Stimulated activated CD8-positive, alpha-beta memory T cell treated with anti-CD3 and anti-CD28 coated beads, Interleukin-2, amount 100 ng/mL, for 48 hours (primary cell): ENCODE measurements at places on chromosomes 7 and 10.

- no peak for DNase-seq
Measured at GRCh38 chr10:114259824-114260223, 20.8 kb downstream of the VWA2 start.

- no peak for DNase-seq
Measured at GRCh38 chr10:78215645-78216044, 182.0 kb downstream of the RPS24 start.

- no peak for DNase-seq
Measured at GRCh38 chr7:149217570-149217969, 21.9 kb upstream of the ZNF212 start.

DNA sequence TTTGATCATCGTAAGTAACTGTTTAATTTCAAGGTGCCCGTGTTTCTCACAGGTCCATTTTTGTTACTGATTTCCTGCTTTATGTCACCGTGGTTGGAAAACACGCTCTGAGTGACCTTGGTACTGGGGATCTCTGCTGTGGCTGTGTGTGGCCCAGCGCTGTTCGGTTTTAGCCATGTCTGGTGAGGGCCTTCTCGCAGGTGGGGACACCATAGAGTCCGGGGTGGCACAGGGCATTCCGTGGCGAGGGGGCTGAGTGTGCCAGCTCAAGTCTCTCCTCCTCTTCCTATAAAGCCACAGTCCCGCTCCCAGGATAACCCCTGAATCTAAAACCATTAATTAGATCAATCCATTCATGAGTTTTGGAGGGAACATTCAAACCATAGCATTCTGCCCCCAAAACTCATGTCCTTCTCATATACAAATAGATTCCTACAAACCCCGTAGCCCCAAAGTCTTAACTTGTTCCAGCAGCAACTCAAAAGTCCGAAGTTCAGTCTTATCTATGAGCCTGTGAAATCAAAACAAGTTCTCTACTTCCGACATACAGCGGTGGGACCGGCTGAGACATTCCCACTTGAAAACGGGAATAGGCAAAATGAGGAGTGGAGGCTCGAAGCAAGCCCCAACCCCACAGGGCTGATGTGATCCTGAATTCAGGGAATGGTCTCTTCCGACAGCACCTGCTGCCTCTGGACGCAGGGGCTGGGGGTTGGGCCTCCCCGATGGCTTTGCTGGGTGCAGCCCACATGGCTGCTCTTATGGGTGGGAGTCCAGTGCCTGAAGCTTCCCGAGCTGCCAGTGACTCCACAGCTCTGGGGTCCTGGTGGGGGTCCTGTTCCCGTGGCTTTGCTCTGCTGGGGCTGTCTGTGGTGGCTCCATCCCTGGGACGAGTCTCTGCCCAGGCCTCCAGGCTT is 55.0 kb upstream of the NKX6-2 start:
- no peak for DNase-seq

GRCh38 chr7:143248761-143249354 is 14.4 kb upstream of the GSTK1 start:
- DNase-seq: no peak

DNA sequence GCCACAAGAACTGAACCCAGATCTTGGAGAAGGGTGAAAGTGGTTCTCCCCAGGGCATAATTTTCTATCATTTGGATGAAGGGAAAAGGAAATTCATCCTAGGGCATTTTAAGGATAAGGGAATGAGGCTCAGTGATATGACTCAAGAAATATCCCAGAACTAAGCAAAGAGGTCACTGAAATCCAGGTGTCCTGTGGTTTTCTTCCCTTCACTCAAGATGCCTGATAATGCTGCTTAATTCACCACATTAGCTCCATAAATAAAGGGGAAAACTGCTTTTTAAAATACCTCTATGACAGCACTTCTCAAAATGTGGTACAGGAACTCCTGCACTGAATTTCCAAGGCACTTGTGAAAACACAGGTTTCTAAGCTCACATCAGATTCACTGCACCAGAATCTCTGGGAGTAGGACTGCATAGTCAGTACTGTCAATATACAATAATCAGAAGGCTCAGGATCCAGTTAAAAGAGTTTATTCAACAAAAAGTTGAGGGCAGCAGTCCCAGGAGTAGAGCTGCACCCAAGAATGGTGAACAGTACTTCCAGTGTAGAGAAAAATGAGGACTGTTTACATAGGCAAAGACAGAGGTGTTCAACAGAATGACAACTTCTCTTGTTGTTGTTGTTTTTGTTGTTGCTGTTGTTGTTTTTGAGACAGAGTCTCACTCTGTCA is 2.9 kb downstream of the IFIT3 start:
- DNase-seq: no peak

- DNase-seq: no peak
Measured at GRCh38 chr10:80477813-80478212, 23.7 kb downstream of the TSPAN14 start.

DNA sequence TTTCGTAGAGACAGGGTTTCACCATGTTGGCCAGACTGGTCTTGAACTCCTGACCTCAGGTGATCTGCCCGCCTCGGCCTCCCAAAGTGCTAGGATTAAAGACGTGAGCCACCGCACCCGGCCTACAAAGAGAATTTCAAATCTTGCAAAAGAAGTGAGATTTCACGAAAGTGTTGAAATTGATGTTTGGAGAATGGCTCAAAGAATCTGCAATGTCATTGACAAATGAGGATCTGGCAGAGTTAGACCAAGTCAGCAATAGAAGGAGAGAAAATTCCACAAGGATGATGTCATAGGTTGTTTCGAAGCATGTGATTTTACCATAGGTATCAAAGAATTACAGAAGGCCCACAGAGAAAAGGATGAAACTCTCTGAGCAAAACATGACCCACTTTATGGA is 71.7 kb downstream of the LYZL2 start:
- no peak for DNase-seq

GRCh38 chr10:122181041-122181732 is 89.9 kb upstream of the BTBD16 start:
- no peak for DNase-seq

DNA sequence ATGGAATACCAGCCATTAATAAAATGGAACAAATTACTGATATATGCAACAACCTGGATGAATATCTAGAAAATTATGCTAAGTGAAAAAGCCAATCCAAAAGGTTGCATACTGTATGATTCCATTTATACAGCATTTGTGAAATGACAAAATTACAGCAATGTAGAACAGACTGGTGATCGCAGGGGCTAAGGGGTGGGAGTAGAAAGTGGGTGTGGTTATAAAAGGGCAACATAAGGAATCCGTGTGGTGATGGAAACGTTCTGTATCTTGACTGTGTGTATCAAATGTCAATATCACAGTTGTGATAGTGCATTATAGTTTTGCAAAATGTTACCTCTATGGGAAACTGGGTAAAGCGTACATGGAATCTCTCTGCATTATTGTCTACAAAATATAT is 15.0 kb downstream of the CEP41 start:
- DNase-seq: no peak

DNA sequence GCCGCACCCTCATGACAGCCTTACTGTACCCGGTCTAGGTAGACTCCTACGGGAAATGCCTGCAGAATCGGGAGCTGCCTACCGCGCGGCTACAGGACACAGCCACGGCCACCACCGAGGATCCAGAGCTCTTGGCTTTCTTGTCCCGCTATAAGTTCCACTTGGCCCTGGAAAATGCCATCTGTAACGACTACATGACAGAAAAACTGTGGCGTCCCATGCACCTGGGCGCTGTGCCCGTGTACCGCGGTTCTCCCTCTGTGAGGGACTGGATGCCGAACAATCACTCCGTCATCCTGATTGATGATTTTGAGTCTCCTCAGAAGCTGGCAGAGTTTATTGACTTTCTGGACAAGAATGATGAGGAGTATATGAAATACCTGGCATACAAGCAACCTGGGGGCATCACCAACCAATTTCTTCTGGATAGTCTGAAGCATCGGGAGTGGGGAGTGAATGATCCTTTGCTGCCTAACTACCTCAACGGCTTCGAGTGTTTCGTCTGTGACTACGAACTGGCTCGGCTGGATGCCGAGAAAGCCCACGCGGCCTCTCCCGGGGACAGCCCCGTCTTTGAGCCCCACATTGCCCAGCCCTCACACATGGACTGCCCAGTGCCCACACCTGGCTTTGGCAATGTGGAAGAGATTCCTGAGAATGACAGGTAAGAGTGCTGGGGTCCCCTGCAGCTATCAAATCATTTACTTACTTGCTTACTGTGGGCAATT is 8.5 kb upstream of the CHCHD1 start:
- no peak for DNase-seq

- DNase-seq: no peak
Measured at GRCh38 chr7:80263333-80263732, 128.7 kb downstream of the GNAI1 start.

DNA sequence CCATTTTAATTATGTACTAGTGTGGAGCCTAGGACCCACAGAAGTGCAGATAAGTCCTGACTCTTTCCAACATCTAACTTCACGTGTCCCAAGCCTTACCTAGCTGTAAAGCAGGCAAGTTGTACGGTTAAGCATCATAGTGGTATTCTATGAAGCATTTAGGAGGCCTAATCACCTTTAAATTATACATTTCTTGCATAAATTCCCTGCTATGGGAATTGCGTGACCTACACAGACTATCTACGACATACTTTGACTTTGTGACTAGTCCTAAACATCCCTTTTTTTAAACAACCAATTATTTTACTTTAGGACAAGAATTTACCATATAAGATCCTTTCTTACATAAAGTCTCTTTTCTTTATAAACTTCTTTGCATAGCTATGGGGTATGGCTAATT is 37.7 kb upstream of the LRGUK start:
- DNase-seq: no peak

GRCh38 chr10:104316321-104317099 is 21.8 kb downstream of the ITPRIP start:
- DNase-seq: no peak

DNA sequence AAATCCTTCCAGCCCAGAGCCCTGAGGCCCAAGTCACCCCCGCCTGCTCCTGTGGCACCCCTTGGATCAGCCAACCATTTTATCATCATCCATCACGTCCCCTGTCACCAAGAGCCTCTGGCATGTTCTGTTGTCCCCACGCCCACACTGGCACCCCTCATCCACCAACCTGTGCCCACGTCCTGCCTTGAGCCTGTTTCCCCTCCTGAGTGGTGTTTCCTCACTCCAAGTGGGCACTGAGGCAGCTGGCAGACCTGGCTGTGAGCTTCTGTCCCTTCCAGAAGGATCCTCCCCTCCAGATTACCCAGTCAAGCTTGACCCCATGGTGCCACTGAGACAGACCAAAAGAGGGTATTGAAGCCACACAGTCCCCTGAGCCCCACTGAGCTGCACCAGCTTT is 71.4 kb upstream of the ANTXRL start:
- no peak for DNase-seq

GRCh38 chr7:84638339-84638697 is 443.7 kb upstream of the SEMA3A start:
- DNase-seq: no peak

DNA sequence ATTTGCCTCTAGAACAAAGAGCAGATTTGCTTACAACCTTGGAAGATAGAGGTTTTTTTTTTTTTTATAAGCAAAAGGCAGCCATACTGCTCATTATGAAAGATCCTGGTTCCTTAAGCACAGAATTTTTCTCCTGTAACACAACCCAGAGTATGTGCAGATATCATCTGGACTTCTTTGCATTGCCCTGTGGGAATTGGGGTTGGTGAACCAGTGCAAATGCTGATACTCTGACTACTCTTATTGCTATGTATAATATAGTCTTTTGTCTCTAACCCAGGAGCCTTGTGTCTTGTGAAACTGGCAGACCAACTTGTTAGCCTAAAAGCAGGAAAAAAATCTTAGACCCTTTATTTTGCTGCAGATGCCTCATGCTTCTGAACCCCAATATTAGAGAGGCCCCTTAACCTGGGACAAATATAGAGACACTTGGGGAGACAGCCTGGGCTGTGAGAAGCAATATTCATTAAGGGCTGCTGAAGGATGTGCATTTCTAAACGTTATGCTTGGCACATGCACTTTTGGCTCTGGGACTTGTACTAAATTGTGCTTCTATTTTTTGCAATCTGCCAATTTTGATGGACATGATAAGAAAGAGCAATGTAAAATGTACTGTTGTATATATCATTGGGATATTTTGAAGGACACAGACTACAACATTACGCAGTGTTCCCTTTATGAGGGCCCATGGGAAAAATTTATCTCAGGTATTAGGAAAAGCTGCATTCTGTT is 78.9 kb downstream of the ANLN start:
- no peak for DNase-seq

- DNase-seq: no peak
Measured at GRCh38 chr10:66917104-66917503, 8.7 kb upstream of the LRRTM3 start.

- no peak for DNase-seq
Measured at GRCh38 chr10:11876324-11876723, 53.2 kb downstream of the PROSER2 start.

DNA sequence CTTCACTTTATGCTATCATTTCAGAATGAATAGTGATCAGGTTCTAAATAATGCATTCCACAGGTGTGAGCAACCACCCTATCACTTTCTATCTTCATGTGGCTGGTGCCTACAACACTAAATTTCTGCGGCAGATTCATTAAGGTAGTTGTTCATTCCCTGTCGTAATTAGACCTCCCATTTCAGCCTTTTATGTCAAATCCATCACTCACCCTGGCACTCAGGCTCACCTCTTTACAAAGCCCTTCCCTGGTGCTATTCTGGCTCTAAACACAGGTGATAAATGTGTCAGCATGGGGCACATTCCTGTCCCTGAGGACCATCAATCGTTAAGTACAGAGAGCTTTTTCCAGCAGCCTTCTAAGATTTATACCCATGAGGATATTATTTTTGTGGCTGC is 300.0 kb upstream of the C7orf33 start:
- DNase-seq: no peak

- DNase-seq: no peak
Measured at GRCh38 chr10:58651040-58651439, 138.4 kb downstream of the BICC1 start.
